ENCODE measurements at places on chromosomes 7 and 10.
A peak's percentile ranks its signal among the peaks of the same experiment; 100 is the strongest.

DNA sequence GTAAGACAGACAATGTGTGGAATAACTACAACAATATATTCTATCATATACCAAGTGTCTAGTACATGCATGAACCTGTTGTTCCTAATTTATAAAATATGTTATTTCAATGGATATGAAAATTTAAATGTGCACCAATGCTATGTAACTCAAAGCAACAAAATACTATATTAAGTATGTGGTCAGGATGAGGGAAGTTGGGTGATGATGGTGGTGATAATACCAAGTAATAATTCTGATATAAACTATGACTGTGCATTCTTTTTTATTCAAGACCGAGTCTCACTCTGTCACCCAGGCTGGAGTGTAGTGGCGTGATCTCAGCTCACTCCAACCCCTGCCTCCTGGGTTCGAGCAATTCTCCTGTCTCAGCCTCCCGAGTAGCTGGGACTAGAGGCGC, 2.1 kb upstream of the FRA10AC1 start:
- no peak for DNase-seq

DNA sequence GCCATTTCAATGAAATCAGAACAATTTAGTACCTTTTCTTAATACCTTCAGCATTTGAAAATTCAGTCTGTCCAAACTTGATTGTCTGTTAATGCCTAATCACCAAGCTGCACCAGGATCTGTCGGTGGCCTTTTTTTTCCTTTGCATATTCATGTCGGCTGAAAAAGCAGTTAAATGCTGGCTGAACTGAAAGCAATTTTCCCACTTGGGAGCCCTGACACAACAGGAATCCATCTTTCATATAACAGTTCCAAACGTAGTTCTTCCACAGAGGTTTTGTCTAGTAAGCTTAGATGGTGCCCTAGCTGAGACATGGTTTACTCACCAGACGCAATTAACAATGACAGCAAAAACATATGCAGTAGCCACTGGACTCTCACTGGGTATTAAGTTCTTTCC, 83.6 kb upstream of the CHCHD3 start:
- no peak for DNase-seq

- no peak for DNase-seq
These were observed 12.3 kb upstream of the OPN4 start for GRCh38 chr10:86642021-86642420.

- peak; percentile 29 for DNase-seq
These were observed 100.8 kb downstream of the PRTFDC1 start for GRCh38 chr10:24851629-24852028.

- no peak for DNase-seq
These were observed 39.0 kb downstream of the TAC1 start for GRCh38 chr7:97770850-97771249.

All from RPMI8226 (cell line).